Placental pericyte (primary cell): ENCODE measurements at places on chromosomes 7 and 10. TPM values are rescaled to one million over a fixed set of nuclear protein-coding genes. Genes with fewer than 3 reads are reported as not detected.

GTF2IRD1 gene
- total RNA-seq, result 16.5 and 21.4 TPM in 2 replicates

PPP2R2D gene
- total RNA-seq, result 24.9 and 29.3 TPM in 2 replicates

UPK3B gene
- total RNA-seq, result not detected in 2 replicates

ZP3 gene
- total RNA-seq, result 0.43 and 1.8 TPM in 2 replicates

INMT gene
- 1.1 and 17.8 TPM in 2 replicates for total RNA-seq

NUDT5 gene
- total RNA-seq, result 65.4 and 66.7 TPM in 2 replicates

GNAT3 gene
- total RNA-seq, result not detected in 2 replicates

OGDHL gene
- total RNA-seq, result 0.14 and 0.22 TPM in 2 replicates

GNAI1 gene
- 47.2 and 199 TPM in 2 replicates for total RNA-seq

PTPRN2 gene
- total RNA-seq, result 0.14 TPM in 1 of 2 replicates, not detected in the other

CHST3 gene
- 16.9 and 26.8 TPM in 2 replicates for total RNA-seq

SLC35B4 gene
- total RNA-seq, result 10.1 and 24.9 TPM in 2 replicates

EIF5AL1 gene
- 0.44 and 0.72 TPM in 2 replicates for total RNA-seq

CEP55 gene
- 1.3 and 55.1 TPM in 2 replicates for total RNA-seq

TYSND1 gene
- 5.0 and 7.3 TPM in 2 replicates for total RNA-seq

WIPF3 gene
- not detected in 2 replicates for total RNA-seq

NACAD gene
- 0.88 and 1.3 TPM in 2 replicates for total RNA-seq

MYO1G gene
- 0.14 and 0.22 TPM in 2 replicates for total RNA-seq

SPDYE2B gene
- total RNA-seq, result not detected in 2 replicates

GIMAP1 gene
- not detected in 2 replicates for total RNA-seq

NUTM2E gene
- not detected in 2 replicates for total RNA-seq

AS3MT gene
- total RNA-seq, result 0.43 and 0.88 TPM in 2 replicates

NAPEPLD gene
- 3.3 and 6.2 TPM in 2 replicates for total RNA-seq

SORBS1 gene
- total RNA-seq, result 0.44 and 1.3 TPM in 2 replicates

AKR1C2 gene
- total RNA-seq, result 1.9 and 6.3 TPM in 2 replicates

AOAH gene
- not detected in 2 replicates for total RNA-seq

HSPA12A gene
- total RNA-seq, result 12.9 and 18.9 TPM in 2 replicates

FAM180A gene
- total RNA-seq, result 0.22 and 15.6 TPM in 2 replicates

RBP4 gene
- 0.22 TPM in 1 of 2 replicates, not detected in the other for total RNA-seq

ANKRD61 gene
- total RNA-seq, result 0.44 TPM in 1 of 2 replicates, not detected in the other

PDK4 gene
- under 0.01 TPM in 1 of 2 replicates, not detected in the other for total RNA-seq

HTRA1 gene
- 14.0 and 73.4 TPM in 2 replicates for total RNA-seq

NPSR1 gene
- not detected in 2 replicates for total RNA-seq

GRID2IP gene
- not detected in 2 replicates for total RNA-seq

HECTD2 gene
- total RNA-seq, result 7.4 and 12.9 TPM in 2 replicates

GHITM gene
- 153 and 256 TPM in 2 replicates for total RNA-seq

NXPH1 gene
- not detected in 2 replicates for total RNA-seq

TRIM24 gene
- total RNA-seq, result 18.0 and 24.7 TPM in 2 replicates

ITGB8 gene
- total RNA-seq, result 4.3 and 4.8 TPM in 2 replicates

ASZ1 gene
- not detected in 2 replicates for total RNA-seq

LRRC18 gene
- total RNA-seq, result not detected in 2 replicates

EFCAB10 gene
- under 0.01 TPM in 1 of 2 replicates, not detected in the other for total RNA-seq

ATRNL1 gene
- 4.6 TPM in 1 of 2 replicates, not detected in the other for total RNA-seq

SPDYE1 gene
- total RNA-seq, result not detected in 2 replicates

SLC39A12 gene
- not detected in 2 replicates for total RNA-seq

LBX1 gene
- not detected in 2 replicates for total RNA-seq

UTF1 gene
- not detected in 2 replicates for total RNA-seq
